Esophagus muscularis mucosa (tissue), 4 donors: ENCODE measurements at places on chromosomes 3 and 15. TPM values are rescaled to one million over a fixed set of nuclear protein-coding genes. Genes with fewer than 3 reads are reported as not detected.

RTP1 gene
- not detected for total RNA-seq

- no peak for DNase-seq
Measured at GRCh38 chr3:123153125-123154019, 48.4 kb upstream of the SEC22A start.

AGBL1 gene
- total RNA-seq = not detected

DNA sequence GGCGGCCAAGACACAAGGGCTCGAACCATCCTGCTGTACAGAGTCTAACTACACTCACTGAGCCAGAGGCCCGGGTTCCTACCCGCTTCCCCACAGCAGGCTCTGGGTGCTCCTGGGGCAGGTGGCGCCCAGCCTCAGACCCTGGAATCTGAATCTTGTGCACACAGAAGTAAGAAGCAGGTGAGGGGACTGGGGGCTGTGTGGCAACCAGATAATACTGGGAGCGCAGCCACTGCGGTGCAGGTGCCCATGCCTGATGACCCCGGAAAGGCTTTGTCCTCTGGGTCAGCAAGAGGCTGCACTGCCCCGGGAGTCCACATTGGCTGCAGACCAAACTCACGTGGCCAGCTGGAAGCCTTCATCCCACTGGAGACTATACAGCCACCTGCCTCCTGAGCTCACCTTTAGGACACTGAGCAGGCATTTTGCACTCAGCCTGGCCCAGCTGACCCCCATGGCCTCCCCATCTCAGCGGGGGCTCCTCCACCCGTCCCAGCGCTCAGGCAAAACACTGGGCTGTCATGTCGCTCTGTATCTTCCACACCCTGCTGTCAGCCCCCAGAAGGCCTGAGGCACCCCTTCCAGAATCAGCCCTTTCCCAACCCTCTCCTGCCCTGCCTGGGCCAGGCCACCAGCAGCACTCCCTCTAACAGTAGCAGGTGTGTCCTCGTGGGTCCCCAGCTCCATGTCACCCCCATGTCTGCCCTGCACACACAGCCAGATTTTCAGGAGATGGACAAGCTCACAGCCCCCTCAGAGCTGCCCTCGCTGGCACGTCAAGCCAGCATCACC, 101.0 kb upstream of the IQSEC1 start:
- DNase-seq = no peak

DNA sequence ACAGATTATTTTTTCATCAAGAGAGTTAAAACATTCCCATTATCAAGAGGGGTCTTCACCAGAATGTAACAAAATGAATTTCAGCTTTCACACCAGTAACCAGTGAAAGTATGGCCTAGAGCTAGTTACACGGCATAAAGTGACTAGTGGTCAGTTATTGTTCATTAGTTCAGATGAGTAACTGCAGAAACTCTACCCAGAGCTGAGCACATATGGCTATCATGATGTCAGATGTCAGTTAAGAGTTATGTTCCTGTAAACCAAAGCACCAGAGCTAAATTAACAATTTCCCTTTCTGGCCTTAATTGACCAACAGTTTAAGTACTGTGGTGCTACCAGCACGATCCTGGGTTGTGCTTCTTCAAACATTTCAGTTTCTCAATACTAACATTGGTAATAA, 6.6 kb upstream of the MRPS25 start:
- no peak for DNase-seq

POLQ gene
- under 0.01 TPM for total RNA-seq

DNA sequence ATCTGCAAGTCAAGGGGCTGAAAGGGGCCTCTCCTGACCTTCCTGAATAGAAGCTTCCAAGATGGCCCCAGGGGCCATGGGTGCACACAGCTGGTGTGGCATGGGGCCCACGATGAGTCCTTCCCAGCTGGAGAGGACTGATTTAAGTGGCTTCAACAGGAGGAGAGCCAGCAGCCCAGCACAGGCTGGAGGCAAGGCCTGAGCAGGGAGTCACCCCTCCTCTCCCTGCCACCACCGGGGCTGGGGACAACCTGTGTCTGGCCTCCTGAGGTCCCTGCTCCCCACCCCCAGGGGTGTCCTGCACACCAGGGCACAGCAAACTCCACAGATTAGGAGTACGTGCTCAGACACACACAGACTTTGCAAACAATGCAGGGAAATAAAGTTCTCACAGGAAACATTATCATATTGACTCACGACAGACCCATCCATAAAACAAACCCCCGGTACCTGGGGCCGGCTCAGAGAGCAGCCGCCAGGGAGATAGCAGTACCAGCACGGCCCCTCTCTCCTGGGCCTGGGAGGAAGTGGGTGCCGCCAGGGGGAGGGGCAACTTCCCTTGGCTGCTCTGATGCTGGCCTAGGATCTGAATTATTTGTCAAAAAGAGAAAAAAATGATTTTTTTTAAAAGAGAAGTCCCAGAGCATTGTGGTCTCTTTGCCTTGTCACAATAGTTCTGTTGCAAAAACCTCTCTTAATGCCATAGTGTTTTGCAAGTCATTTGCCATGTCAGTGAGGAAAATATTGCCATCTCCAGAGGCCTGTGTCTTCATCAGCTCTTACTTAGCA, 21.9 kb upstream of the TSEN2 start:
- no peak for DNase-seq

GRCh38 chr3:15465876-15466585, 38.6 kb downstream of the EAF1 start:
- DNase-seq = no peak

SPTBN5 gene
- total RNA-seq = 1.2 TPM

GRCh38 chr3:141894524-141895176, 18.2 kb downstream of the ATP1B3 start:
- DNase-seq = no peak

SLC38A3 gene
- total RNA-seq = 0.39 TPM

SLC51A gene
- not detected for total RNA-seq

DNA sequence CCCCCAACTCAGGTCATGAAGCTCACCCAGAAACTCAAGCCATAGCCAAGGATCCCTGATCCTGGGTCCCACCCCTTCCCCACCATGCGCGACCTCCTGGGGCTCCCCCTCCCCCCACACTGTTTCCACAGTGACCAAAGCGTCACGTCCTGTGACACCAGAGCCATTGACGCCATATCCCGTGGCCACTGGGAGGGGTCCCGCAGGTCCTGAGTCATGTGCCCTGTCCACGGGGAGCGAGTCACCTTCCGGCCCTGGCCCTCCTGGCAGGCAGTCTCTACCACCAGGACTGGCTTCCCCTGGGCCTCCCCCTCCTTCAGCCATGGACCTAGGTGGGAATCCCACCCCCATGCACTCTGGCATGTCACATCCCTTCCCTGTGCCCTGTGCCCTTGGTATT, 15.6 kb downstream of the SEMA3F start:
- DNase-seq = no peak

DNA sequence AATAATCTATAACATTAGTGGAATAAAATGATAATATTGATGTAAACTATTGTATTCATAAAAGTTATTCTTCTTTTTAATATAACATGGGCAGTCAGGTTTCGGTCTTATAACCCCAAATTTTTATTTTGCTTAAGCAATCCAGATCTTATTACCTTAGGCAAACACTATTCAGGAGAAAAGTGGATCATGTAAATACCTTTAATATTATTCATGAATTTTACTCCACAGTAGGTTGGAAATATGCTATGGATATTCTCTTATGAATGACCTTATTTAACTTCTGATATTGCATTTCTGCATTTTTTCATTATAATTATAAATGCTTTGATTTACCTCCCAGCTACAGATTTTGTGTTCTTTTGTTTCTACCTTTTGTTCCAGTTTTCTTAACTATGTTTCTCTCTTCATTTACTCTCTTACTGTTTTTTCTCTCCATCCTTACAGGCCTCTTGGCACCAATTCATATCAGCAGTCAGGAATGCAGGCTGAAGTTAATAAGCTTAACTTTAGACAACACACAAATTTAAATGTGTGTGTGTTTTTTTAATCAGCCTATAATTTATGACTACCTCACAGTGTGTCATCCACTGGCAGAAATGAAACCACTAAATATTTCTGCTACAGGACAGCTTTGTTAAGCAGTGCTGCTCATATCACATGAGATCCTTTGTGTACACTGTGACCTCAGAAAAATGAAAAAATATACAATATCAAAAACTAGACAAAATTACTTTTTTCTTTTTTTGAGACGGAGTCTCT, 111.0 kb downstream of the NSUN3 start:
- no peak for DNase-seq

DNA sequence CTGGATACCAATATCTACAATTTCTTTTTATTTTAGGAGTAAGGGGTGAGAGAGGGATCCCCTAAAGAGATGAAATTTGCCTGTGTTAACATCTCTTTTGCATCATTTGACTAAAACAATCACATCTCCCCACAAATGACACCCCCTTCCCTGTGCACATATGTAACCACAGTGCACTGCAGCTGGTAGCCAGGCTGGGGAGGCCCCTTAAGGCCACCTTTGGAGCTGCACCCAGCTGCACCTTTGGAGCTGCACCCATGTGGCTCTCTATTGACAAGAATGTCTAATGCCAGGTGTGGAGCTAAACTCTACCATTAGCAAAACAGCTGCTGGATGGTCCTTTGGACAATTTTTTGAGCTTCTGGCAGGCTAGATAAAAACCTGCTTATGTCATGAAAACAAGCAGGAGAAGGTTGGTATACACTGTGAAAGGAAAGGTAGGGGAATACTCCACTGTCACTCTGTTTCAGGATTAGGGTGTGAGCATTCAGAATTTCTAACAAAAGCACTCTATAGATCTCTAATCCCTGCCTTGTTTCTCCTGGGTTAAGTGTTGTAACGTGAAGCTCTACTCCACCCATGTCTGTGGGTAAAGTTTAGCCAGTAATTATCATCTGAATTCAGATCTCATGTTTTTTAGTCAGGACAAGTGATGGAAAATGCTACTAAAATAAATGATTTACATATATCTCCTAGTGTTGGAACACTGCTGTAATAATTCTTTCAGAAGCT, 52.1 kb downstream of the TFG start:
- no peak for DNase-seq

- no peak for DNase-seq
Measured at GRCh38 chr3:51974963-51975851, at the start of gene ABHD14A. Gene ABHD14A (plus strand): TSS chr3:51975064. CDS start chr3:51975136, 72 bp downstream.

- DNase-seq = no peak
Measured at GRCh38 chr3:41893977-41894376, 67.9 kb downstream of the ULK4 start.

IL5RA gene
- total RNA-seq = 1.2 TPM

- no peak for DNase-seq
Measured at GRCh38 chr3:197132916-197133530, 103.4 kb upstream of the MELTF start.

DNA sequence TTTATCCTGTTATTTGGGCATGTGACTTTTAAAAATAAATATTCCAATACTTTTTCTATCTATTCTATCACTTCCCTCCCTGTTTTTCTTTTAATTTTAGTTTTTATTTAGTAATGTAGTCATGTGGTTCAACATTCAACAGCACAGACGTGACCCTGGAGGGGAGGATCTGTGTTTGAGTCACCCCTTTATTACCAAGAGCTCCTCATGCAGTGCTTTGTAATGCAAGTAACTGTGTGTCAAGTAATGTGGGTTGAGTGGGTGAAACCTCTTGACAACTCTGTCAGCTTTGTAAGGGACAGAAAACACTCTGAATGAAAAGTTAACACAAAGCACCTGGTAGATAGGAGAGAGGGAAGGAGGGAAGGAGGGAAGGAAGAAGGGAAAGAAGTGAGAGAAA, 89.7 kb upstream of the FGF12 start:
- peak; percentile 45 for DNase-seq

CACNA2D3 gene
- 3.6 TPM for total RNA-seq

CCDC80 gene
- 197 TPM for total RNA-seq

DNA sequence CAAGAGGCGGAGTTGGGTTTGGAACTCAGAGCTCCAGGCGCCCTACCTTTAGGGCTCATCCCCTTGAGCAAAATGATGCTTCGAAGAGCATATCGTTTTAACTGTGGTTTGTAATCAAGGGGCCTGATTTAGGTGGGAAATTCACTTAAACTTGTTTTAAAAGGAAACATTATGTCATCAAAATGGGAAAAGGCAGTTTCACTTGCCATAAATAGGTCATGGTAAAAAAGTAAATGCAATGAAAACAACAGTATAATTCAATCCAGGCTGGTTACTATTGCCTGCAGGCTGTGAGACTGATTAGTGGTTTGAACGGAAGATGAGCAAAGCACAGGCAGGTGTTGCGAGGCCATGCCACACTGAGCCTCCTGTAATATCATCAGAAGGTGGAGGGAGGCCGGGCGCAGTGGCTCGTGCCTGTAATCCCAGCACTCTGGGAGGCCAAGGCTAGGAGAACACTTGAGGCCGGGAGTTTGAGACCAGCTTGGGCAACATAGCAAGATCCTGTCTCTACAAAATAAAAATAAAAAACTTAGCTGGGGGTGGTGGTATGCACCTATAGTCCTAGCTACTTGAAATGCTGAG, 2.1 kb downstream of the HDAC11 start:
- DNase-seq = no peak

GOLGA8T gene
- total RNA-seq = not detected

DNA sequence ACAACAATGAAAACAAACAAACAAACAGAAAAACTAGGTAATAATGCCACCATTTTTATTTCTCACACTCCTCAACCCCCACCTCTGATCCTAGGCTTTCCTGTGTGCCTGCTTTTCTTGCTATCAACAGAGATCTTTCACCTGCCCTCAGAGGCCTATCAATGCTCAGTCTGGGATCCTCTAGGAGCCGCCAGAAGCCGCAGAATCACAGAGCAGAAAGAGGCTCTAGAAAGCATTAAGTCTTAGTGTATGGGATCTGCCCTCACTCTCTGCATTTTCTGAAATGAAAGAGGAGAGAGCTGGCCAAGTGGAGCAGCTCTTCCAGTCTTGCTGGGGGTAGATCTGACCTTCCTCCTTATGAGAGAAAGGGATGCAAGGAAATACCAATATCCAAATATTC, 306.8 kb downstream of the TUSC7 start:
- no peak for DNase-seq

- no peak for DNase-seq
Measured at GRCh38 chr15:90033006-90033405, 31.9 kb downstream of the ZNF710 start.

GRCh38 chr3:123353850-123354233, 95.0 kb downstream of the ADCY5 start:
- DNase-seq = no peak

TGM4 gene
- total RNA-seq = not detected

- no peak for DNase-seq
Measured at GRCh38 chr15:93460717-93461116, 371.7 kb upstream of the RGMA start.

DNA sequence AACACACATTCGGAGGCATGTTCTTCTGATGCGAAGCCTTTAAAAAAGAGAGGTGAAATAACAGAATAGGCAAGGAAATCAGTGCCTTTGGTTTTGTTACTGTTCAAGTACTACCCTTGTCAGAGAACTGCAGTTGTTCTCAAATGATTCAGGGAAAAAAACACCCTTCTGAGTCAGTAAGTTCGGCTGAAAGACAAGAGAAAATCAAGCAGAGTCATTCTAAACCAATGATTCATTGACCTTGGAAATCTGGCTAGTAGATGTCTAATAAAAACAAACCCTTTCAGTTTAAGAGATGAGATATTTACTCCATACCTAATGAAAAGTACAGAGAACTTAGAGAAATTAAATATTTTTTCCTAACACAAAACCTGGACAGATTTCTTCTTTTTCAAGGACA, 72.7 kb upstream of the ABI3BP start:
- DNase-seq = no peak

GRCh38 chr15:99504071-99504822, 61.5 kb upstream of the MEF2A start:
- DNase-seq = peak; percentile 87
